Astrocyte (in vitro differentiated cells and primary cell): ENCODE measurements at places on chromosomes 4 and X.

- DNase-seq: no peak
Observed at GRCh38 chrX:121802881-121803412, 755.5 kb downstream of the GLUD2 start.

GRCh38 chr4:52588771-52589591 is 70.1 kb downstream of the USP46 start:
- peak; percentile 96 for DNase-seq

DNA sequence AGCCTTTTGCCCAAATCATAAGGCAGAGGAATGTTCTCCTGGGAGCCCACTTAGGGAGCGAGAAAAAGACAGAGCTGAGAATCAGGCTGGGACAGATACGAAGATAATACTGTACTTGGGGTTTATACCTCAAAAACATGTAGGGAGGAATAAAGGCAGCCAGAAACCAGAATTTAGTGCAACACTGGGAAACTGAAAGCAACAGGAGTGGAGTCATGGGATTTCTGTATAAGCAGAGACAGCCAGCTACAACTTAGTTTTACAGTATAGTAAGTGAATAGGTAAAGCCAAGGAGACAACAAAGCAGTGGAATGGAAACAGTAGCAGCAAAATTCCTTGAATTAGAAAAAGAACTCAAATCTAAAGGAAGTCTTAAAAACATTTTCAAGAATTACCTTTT is 413.2 kb downstream of the FAT4 start:
- DNase-seq: no peak

- no peak for DNase-seq
Observed at GRCh38 chr4:174177536-174177935, 105.9 kb downstream of the FBXO8 start.

DNA sequence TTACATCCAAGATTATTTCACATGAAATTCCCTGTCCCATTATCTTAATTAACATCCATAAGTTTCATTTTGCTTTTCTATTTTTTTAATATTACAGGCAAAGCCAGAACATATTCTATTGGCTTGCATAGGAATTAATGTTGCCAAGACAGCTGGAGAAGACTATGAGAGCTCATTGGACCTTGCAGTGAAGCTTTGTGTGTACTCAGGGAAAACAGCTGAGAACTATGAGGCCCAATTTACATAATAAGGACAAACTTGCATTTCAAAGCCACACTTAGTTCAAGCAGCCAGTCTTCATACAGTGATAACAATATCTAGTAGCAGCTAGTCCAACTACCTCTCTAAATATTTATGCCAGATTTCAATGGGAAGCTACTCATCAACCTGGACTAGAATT is 134.4 kb downstream of the DDX53 start:
- DNase-seq: no peak

GRCh38 chr4:1279253-1279652 is 10.4 kb upstream of the MAEA start:
- DNase-seq: no peak
